Central memory CD4-positive, alpha-beta T cell (primary cell): ENCODE measurements at places on chromosomes 4 and X.

DNA sequence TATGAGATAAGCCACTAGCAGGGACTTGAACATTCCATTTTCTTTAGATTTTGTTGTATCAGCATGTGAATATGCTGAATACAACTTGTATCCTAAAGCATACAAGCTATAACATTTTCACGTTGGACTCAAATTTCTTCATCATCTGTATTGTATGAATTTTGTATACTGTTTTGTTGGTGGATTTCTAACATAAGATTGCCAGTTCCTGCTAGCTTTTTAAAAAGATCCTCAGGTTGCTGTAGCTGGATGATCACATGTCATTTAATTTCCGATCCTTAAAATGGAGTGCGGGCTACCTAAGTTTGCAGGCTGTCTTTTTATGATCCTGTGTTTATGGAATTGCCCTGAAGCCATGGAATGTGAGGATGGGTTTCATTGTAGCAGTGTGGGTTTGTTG is 6.9 kb downstream of the PDLIM5 start:
- DNase-seq: no peak

GRCh38 chr4:71404049-71404448 is 65.2 kb downstream of the SLC4A4 start:
- no peak for DNase-seq

DNA sequence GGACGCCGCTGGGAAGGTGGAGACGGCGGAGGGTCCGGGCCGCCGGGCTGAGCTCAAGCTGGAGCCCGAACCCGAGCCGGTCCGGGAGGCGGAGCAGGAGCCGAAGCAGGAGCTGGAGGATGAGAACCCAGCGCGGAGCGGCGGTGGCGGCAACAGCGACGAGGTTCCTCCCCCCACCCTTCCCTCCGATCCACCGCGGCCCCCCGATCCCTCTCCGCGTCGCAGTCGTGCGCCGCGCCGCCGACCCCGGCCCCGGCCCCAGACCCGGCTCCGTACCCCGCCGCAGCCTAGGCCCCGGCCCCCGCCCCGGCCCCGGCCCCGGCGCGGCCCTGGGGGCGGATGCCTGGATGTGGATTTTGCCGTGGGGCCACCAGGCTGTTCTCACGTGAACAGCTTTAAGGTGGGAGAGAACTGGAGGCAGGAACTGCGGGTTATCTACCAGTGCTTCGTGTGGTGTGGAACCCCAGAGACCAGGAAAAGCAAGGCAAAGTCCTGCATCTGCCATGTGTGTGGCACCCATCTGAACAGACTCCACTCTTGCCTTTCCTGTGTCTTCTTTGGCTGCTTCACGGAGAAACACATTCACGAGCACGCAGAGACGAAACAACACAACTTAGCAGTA is 483 bp downstream of the USP27X start:
- DNase-seq: no peak

DNA sequence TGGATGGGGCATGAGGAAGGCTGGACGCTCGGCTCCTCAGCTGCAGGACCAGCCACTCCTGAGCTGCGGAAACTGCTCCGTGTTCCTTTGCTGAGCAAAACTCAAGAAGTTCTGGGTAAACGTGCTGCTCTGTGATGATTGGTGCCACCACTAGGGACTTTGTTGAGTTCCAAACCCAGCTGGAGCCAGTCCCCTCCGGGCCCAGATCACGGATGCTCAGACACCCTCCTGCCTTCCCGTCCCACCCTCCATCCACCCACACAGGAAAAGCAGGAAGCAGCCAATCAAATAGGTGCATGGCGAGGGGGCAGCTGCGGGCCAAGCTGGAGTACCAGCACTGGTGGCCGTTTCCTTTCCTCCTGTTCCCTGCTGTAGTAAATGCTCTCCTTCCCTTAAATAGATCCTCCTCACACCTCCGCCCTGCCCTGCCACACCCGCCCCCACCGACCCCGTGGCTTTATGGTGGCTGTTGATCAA is 68.0 kb downstream of the ADRA2C start:
- no peak for DNase-seq

DNA sequence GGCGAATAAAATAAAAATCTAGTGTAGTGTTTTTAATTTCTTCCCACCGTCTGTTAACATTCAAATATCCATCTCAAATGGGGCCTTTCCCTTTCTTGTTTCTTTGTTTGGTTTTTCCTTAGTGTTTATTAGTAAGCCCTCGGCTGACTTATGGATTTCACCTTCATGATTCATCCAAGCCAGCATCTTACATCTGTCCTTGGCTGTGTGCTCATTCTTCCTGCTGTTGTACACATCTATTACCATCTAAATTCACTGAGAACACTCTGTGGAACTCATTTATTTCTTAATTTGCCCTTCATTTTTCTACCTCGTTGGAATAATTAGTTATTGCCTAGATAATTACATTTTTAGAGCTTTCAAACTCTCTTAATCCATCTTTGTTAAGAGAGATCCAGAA is 84.9 kb downstream of the SPCS3 start:
- no peak for DNase-seq

DNA sequence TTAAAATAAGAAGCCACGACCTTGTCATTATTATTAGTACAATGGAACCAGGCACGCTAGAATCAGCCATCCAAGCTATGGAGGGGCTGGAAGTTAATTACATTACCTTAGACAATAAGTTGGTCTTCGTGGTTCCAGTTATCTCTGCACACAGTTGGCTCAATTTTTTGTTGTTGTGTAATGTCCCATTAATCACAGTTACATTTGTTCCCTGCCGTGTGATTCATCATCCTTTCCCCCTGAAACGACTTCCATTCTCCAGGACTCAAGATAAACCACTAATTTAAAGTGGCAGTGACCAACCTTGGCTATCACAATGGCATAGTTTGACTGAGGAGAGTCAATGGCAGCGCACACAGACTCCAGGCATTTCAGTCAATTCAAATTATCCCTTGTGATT is 905.0 kb downstream of the RAB28 start:
- no peak for DNase-seq

GRCh38 chr4:112885897-112886296 is 163.6 kb upstream of the ANK2 start:
- DNase-seq: no peak

DNA sequence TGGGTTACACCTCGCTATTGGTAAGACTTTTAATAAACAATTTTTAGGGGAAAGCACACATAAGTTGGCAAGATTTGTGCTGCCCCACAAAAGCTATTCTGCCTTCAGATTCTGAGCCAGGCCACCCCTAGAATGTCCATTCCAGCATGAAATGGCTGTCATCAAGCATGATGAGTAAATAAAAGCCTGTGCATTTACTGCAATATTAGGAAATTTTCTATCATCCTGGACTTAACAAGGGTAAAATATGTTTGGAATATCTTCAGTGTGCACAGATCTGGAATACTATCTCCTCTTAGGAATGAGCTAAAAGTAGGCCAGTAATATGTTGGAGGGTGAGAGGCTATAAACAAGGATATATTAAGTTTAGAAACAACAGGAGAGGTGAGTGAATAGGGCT is 510.9 kb downstream of the ANKRD50 start:
- DNase-seq: no peak

- no peak for DNase-seq
Measured at GRCh38 chrX:143095321-143095720, 69.6 kb downstream of the SPANXN4 start.

DNA sequence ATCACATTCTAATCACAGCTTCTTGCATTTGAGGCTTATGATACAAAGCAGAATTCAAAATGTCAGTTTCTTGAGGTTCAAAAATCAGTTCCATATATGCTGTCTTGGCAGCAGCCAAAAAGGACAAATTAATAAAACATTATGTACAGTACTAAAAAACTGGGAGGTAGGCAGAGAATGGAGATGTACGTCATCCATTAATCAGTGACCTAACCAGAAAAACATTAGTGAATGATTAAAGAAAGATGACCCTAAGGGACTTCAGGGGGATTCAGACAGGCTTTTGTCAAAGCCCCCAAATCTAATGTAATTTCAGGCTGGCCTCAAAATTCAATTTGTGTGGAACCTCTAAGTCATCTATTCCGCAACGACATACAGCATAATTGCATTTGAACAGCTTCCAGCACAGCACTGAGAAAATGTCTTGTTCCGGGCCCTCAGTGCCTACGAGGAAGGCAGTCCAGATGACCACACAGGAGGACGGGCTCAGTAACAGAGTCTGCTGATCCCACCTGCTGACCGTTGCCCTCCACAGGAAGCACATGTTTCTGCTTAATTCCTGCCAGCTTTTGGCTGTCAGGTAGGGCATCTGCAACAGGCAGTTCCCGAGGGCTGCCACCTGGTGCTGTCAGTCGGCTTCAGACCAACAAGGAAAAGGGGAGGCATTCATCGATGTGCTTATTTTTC is 83.8 kb upstream of the HHIP start:
- no peak for DNase-seq

- DNase-seq: no peak
Measured at GRCh38 chrX:9291629-9292028, 173.2 kb upstream of the TBL1X start.

DNA sequence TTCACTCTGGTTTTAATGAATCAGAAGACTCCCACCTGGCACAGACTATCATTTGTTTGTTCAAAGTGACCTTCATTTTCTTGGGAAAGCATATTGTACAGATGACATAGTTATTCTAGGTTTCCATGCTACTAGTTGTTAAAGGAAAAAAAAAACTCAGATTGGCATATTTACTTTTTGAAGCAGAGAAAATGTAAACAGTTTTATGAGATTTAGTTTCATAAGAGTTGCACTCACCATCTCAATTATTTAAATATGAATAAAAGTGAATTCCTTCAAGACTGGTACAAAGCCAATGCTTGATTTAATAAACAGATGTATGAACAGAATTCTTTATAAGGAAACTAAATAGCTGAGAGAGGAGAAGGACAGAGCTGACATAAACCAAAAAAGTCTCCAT is 280.3 kb upstream of the UGT8 start:
- no peak for DNase-seq

DNA sequence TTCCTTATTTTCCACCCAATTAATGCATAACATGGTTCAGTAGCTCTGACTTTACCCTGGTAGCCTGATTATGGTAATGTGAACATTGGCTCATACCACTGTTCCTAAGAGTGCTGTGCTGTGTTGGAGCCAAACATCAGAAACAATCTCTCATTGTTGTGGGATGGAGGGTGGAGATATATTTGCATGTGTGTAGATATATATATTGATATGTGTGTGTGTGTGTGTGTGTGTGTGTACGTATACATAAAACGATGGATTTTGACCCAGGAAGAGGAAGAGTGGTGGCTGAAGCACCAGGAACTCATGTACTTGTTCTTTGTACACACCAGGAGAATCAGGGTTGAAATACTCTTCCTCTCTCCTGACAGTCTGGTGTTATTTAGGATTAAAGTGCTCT is 247.7 kb downstream of the IL15 start:
- DNase-seq: no peak
